ENCODE measurements at places on chromosomes 4 and X. TPM values are rescaled to one million over a fixed set of nuclear protein-coding genes. Genes with fewer than 3 reads are reported as not detected.

Gene CT45A10
- not detected for total RNA-seq

Gene CABS1
- not detected for total RNA-seq

Gene TAF7L
- 0.31 TPM for total RNA-seq

Gene SHROOM3
- total RNA-seq: 32.9 TPM

Gene PDGFRA
- total RNA-seq: 56.7 TPM

Gene APBB2
- total RNA-seq: 97.3 TPM

Gene GAGE12F
- not detected for total RNA-seq

Gene MPP1
- total RNA-seq: 25.7 TPM

Gene ACE2
- total RNA-seq: not detected

Gene NUP54
- 98.3 TPM for total RNA-seq

Gene FAM9C
- total RNA-seq: not detected
